ENCODE measurements at places on chromosomes 5 and 9.

GRCh38 chr5:72137826-72138409 is 30.6 kb downstream of the MAP1B start:
- no peak for DNase-seq

DNA sequence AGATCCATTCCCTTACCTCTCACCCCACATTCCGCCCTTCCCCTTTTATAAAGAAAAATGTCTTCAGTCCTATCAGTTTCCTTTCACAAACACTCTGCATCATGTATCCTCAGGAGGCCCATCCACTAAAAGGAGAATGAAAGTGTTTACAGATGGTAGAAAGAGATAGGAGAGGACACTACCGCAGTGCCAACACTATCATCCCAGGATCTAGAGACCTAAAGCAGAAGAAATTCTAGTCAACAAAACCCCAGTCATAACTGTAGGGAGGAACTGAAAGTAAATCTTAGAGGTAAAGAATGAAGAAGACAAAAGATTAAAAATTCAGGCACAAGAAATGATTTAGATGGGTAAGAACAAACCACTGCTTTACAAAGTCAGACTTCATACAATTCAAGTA is 114.1 kb downstream of the MLLT3 start:
- no peak for DNase-seq

- DNase-seq: no peak
These were observed 193.6 kb downstream of the HSPA4 start for GRCh38 chr5:133245191-133246052.

GRCh38 chr5:126234563-126235195 is 188.5 kb upstream of the GRAMD2B start:
- DNase-seq: no peak

- no peak for DNase-seq
These were observed 68.4 kb upstream of the SMARCA2 start for GRCh38 chr9:1946526-1947283.

Data from cortex of kidney (tissue), 1 donor.